ENCODE measurements at places on chromosomes 4 and X.

GRCh38 chr4:56026596-56026995, 77.9 kb downstream of the CEP135 start:
- DNase-seq = no peak

DNA sequence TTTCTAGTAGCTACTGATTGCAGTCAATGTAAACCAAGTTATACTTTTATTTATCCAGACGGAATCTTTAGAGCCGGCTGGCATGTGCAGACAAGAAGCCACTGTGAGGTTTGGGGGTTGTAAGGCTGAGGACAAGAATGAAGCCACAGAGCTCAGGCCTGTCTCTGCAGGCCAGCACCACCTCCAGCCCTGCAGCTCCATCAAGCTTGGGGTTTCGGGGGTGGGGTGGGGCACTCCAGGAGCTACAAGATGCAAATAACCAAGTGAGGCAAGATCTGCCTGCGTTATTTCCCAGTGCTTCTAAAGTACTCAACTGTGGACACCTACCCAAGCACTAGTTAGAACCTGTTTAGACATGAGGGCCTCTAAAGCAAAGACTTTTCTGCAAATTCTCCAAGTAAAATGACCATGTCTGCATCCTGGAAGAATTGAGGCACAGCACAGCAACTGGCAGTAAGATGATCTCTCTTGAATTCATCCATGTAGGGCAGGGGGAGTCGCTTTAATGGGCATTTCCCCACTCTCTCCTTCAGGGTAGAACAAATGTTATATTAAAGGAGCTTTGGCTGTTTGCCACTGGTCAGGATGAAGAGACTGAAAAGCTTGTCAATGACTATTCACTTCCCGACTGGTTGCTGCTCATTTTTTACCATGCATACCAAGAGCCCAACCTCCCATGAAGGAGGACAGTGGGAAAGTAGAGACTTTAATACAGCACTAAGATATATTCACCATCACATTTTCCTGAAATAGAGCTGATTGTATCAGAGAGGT, 222.5 kb downstream of the MGST2 start:
- no peak for DNase-seq

DNA sequence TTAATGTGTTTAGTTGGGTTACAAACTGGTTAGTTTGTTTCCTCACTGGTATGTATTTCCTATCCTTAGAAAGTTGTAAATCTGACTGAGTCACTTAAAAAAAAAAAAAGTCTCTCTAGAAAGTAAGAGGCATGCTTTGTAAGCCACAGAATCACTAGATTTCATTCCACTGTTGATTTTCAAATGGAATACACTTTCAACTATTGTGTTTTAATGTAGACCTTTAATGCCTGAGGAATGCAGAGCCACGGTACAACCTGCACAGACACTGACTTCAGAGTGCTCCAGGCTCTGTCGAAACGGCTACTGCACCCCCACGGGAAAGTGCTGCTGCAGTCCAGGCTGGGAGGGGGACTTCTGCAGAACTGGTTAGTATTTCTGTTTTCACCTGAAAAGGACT, 88.6 kb downstream of the HHIP start:
- no peak for DNase-seq

GRCh38 chr4:123233136-123233768, 163.3 kb upstream of the SPRY1 start:
- no peak for DNase-seq

Measured in CD4-positive, alpha-beta T cell treated with Interleukin-4 for 4 hours (primary cell).